IMR-90 (cell line): ENCODE measurements at places on chromosomes 5 and 9. TPM values are rescaled to one million over a fixed set of nuclear protein-coding genes. Genes with fewer than 3 reads are reported as not detected.

- DNase-seq: no peak
Observed at GRCh38 chr5:39024005-39024404, 50.2 kb downstream of the RICTOR start.

GRCh38 chr5:143186623-143187022 is 216.9 kb downstream of the NR3C1 start:
- DNase-seq: no peak

- DNase-seq: peak; percentile 74
Observed at GRCh38 chr5:158406884-158407823, 548.2 kb upstream of the CLINT1 start.

DNA sequence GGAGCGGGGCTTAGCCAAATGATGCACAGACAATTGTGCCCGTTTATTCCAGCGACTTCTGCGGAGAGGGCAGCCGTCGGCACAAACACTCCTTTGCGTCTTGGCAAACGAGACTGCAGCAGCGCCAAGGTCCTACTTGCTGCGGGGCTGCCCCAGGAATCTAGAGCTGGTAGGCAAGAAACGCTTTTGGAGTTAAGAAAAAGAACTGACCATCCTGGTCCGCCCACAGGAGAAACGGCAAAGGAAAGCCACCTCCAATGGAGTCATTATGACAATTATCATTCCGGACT is 2.3 kb downstream of the RXFP3 start:
- no peak for DNase-seq

DNA sequence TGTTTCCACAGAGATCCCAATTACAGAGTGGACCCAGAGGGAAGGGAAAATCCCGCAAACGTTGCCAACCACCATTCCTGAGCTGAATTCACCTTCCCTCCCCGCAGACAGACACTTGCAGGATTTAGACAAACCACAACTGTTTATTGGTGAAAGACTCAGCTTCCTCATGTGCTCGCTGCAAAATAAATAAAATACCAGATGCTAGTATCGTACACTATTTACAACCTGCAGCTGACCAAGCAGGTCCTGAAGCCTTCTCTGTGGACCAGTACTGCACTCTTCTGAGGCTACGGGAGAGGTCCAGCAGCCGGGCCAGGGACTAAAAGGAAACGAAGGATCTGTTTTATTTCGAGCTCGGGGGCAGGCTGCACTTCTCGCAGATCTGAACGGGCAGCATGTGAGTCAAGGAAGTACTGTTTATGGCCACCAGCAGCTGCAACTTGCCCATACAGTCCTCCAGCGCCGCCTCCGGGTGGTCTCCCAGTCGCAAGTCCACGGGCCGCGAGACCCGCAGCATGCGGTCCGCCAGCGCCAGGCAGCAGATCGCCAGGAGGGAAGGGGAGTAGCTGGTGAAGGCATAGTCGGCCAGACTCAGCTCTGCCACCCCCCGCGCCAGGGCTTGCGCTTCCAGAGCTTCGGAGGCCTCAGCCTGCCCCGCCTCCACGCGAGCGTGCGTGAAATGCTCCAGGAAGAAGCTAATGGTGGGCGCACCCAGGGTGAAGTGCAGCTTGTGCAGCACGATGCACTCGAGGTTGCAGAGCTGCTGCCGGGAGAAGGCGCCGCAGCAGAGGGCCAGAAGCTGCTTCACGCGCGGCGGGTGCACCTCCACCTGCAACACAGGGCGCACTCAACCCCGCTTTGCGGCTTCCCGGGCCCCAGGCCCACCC is 2.1 kb downstream of the CCNO start:
- DNase-seq: peak; percentile 30

DNA sequence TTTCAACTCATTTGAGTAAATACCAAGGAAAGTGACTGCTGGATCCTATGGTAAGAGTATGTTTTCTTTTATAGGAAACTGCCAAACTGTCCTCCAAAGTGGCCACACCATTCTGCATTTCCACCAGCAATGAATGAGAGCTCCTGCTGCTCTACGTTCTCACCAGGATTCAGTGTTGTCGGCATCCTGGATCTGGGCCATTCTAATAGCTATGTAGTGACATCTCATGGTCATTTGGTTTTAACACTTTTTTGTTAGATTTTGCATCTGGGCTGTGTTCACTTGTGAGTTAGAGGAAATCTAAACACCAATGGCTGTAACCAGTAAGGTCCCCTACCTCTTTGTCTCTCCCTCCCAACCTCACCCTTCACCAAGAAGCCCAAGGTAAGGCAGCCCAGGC is 115.9 kb downstream of the ATPSCKMT start:
- peak; percentile 16 for DNase-seq

- DNase-seq: no peak
Observed at GRCh38 chr5:115758356-115758755, 58.1 kb downstream of the CDO1 start.

DNA sequence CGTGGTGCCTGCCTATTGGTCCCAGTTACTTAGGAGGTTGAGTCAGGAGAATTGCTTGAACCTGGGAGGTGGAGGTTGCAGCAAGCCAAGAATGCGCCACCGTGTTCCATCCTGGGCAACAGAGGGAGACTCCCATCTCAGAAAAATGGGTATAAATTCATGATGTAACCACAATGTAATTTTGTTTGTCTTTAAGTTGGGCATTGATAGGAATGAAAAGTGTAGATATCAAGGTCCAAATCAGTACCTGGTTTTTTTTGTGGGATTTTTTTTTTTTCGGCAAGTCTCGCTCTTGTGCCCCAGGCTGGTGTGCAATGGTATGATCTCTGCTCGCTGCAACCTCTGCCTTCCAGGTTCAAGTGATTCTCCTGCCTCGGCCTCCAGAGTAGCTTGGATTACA is 7.4 kb downstream of the NPM1 start:
- no peak for DNase-seq

DNA sequence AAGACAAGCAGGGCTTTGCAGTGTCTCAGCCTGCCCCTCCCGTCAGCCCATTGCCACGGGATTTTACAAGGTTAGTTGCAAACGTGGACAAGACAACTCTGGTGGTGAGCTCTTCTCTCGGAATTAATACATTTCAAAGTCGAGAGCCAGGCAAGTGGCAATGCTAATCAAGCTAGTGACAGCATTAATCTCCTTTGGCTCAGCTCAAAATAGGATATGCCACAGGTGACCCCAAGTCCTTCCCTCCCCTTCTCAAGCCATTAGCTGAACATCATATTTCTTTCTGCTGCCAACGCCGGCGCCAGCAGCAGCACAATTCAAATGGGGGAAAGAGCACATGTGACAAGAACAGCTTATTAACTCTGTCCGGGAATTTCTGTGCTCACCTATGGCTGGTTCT is 190.1 kb downstream of the ATPSCKMT start:
- no peak for DNase-seq

DNA sequence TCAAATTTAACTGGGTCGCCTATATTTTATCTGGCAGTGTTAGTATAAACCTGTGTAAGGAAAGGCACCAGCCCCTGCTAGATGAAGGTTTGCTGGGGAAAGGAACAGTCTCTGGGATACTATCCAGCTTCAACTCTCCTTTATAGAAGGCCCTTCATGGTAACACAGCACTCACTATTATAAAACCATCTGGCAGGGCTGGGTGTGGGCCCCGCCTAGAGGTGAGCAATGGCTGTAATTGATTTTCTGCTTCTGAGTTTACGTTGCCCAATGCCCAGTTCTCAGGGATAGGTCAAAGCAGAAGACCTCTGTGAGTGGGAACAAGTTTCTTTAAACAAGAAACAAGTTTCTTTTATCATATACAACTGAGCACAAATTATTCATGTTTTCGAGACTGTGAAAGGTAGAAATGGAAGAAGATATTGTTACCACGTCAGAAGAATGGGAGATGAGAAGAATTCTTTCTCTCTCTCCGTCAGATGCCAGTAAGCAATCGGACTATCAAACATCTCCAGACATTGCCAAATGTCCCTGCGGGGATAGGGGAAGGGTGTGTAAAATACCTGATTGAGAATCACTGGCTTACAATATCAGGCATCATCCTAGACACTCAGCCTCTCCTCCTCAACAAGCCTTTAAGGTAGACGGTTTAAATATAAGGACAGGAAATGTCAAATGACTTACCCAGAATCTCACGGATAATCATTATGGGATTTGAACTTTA is 205.9 kb downstream of the PDZD2 start:
- DNase-seq: no peak

- DNase-seq: no peak
Observed at GRCh38 chr5:139689631-139690063, 41.5 kb downstream of the CXXC5 start.

- no peak for DNase-seq
Observed at GRCh38 chr5:176446884-176447590, 1.1 kb upstream of the FAF2 start.

DNA sequence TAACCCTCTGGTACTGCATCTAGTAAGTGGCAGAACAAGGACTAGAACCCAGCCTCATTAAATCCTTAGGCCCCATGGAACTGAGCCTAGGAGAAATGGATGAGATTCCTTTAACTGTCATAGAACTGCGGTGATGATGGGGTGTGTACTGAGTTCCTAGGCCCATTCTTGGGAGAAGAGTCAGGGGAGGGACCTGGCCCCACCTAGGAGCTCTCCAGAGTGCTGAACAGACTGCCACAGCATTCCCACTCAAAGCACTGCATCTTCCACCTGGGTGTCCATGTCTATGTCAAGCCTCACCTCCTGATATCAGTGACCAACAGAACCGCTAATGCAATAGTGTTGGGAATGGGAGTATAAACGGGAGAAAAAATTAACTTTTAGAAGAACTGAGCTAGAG is 36.6 kb downstream of the TTLL11 start:
- no peak for DNase-seq

GRCh38 chr5:44932922-44933585 is 124.3 kb downstream of the MRPS30 start:
- DNase-seq: no peak

GRCh38 chr9:112248722-112249121 is 73.6 kb upstream of the SUSD1 start:
- peak; percentile 51 for DNase-seq

DNA sequence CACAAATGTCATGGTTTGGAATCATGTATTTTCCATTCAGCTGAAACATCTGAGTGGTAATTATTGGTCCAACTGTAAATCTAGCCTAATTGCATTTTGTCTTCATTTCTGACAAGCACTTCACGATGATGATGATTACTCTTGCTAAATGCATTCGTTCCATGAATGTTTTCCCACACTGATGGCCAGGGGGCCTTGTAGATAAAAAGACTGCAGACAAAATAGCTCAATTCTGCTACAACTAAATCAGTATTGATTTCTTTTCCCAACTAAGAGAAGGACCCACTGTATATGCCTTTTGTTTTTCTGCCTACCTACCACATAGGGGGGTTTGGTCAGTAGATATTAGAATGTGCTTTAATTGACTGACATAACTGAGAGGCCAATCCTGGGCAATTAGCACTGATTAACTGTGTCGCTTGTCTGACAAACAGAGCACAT is 1351.3 kb upstream of the NUDT12 start:
- no peak for DNase-seq

DNA sequence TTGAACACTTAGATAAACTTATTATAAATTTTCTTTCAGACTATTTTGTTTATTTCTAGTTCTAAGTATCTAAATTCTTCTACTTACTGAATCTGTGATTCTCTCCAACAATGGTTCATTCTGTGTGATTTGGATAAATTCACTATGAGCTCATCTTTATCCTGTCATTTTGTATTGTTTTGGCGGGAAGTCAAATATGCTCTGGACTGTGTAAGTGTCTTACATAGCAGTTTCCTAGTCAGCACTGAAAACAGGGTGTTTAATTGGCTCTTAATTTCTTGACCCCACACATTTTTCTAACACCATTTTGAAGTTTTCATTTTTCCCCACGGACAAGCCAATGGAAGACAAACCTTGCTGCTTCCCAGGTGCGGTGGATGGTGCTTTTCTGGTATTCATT is 207.0 kb upstream of the ACO1 start:
- DNase-seq: no peak

DNA sequence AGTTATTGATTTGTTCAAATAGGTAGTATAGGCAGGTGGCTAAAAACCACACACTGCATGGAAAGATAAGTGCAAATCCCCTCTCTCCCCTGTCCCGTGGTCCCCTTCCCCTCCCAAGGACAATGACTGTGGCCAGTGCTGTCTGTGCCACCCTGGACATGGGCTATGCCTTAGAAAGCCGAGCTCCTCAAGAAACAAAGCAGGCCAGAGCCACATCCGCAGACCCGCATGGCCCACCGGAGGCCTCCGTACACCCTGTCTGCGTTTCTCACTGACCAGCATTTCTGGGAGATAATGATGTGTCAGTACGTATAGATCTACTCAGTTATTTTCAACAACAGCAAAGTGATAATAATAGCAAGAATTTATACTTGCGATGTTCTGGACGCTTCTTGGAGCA is 16.3 kb downstream of the TSPAN17 start:
- DNase-seq: no peak

GRCh38 chr5:174489215-174489614 is 235.2 kb upstream of the MSX2 start:
- DNase-seq: no peak

DNA sequence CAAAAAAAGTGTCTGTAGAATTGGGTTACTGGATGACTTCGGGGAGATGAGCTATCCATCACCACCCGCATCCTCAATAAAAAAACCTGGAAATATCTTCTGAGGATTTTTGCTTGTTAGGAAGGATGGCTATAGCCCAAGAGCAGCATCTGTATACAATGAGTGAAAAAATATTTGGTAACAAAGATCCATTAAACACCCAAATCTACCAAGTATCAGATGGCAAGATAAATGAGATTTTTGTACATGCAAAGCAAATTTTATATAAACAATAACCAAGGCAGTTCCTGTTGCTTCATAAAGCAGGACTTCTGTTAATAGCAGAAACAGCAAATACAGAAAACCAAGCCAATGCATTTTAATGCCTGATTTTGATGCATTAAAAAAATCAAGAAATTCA is 166.6 kb downstream of the SLC28A3 start:
- DNase-seq: peak; percentile 4

- peak; percentile 52 for DNase-seq
Observed at GRCh38 chr5:50667653-50668595, 1.5 kb downstream of the PARP8 start.

SNCAIP gene
- total RNA-seq: 19.0 and 22.5 TPM in 2 replicates

SKP2 gene
- total RNA-seq: 72.5 and 92.1 TPM in 2 replicates

HTR1A gene
- not detected in 2 replicates for total RNA-seq

LCN6 gene
- not detected in 2 replicates for total RNA-seq

PDCD1LG2 gene
- 29.7 and 33.3 TPM in 2 replicates for total RNA-seq

GFPT2 gene
- 20.6 and 20.8 TPM in 2 replicates for total RNA-seq

PTGER4 gene
- 7.9 and 10.6 TPM in 2 replicates for total RNA-seq

LTC4S gene
- total RNA-seq: not detected in 2 replicates

GADD45G gene
- not detected in 2 replicates for total RNA-seq

TGFBR1 gene
- 57.8 and 75.3 TPM in 2 replicates for total RNA-seq

PCDHGC5 gene
- total RNA-seq: 2.5 and 2.9 TPM in 2 replicates

CTSL gene
- total RNA-seq: 57.0 and 89.7 TPM in 2 replicates
